Cardiac muscle cell (in vitro differentiated cells and primary cell): ENCODE measurements at places on chromosomes 1 and 21. TPM values are rescaled to one million over a fixed set of nuclear protein-coding genes. Genes with fewer than 3 reads are reported as not detected.

LIN9 gene
- total RNA-seq = 11.3 and 12.6 TPM in 2 replicates

ACOT7 gene
- 11.8 and 24.2 TPM in 2 replicates for total RNA-seq

C8B gene
- total RNA-seq = not detected in 2 replicates

SLC2A5 gene
- 0.04 TPM in 1 of 2 replicates, not detected in the other for total RNA-seq

DNA sequence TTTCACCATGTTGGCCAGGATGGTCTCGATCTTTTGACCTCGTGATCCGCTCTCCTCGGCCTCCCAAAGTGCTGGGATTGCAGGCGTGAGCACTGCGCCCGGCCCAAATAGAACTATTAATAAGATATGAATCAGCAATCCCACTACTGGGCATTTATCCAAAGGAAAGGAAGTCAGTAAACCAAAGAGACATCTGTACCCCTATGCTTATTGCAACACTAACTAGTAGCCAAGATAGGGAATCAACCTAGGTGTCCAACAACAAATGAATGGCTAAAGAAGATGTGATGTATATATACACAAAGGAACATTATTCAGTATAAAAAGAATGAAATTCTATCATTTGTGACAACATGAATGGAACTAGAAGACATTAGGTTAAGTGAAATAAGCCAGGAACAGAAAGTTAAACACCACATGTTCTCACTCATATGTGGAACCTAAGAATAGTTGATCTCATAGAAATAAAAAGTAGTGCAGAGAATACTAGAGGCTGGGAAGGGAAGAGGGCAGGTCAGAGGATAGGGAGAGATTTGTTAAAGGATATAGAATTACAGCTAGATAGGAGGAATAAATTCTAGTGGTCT, 48.8 kb downstream of the XPR1 start:
- DNase-seq = peak; percentile 44

DNA sequence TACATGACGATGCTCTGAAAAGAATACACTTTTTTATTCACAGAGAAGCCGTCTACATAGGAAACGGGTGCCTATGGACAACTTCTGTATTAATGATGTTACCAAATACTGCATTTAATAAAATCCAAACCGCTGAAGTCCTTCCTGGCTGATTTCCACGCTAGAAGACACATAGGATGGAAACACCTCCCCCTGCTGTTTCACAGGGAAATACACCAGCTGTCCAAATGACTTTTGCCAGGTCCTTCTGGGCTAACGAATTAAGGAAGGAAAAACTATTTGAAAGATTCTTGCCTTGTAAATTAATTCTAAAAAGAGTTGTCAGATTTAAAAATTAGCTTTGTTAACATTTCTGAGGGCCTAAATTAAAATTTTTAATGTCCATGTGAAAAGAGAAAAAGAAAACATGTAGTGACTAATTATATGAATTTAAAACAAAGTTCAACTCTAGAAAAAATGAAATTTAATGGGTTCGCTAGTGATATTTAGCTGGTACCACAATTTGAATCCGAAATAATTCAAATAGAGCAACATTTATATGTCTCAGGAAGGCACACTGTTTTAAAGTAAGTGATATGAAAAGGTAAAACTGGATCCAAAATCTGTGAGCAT, 146.0 kb downstream of the RERE start:
- DNase-seq = peak; percentile 91

DNA sequence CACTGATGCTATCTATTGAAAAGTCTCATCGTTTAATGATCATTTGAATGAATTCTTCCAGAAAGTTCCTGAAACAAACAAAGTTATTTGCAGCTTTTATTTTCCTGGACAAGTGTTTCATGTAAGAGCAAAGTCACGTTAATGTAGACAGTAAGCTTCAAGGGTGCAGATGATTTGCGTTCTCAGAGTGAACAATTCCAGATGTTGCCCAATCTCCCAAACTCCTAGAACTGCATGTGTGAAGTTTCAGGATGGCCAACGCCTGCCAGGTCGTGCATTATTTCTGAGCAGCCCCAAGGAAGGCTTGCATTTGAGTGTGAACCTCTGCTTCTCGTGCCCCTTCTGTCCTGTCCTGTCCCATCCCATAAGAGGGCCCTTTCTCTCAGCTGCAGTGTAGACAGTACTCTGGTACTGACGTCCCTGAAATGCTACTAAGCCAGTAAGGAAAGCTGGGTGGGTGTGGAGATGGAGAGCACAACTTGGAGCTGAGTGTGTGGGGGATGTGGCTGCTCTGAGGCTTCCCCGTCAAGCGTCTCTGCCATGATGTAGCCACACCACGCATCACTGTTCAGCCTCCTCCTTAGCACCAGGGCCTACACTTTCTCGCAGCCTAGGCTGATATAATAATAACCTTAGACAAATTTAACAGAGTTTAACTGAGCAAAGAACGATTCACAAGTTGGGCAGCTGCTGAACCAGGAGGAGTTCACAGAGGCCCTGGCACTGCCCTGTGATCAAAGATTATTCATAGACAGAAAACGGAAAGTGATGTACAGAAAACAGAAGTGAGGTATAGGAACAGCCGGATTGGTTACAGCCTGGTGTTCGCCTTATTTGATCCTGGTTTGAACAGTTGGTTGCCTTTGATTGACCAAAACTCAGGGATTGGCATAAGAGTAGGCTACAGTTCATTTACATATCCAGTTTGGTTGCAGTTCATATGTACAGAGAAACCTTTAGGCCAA, 50.4 kb downstream of the RHOU start:
- DNase-seq = no peak

DNA sequence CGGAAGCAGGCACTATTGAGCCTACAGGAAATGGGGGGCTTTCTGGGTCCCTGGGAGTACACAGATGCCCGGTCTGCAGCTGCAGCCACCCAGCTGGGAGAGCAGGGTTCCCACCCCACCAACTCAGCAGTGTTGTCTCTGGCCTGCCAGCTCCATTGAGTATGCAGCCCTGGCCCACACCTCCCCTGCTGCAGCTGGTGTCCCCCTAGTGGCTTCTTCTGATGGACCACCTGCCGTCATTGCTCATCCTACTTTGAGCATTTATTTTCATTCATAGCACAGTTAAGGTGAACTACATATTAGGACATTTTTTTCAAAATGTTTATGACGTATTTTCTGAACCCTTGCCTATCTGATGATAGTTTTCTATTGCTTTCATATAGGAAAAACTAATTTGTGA, 189.8 kb upstream of the LYPLAL1 start:
- no peak for DNase-seq

GRCh38 chr1:57384284-57384683, 39.6 kb downstream of the DAB1 start:
- DNase-seq = no peak
